Ureter (tissue), 1 donor: ENCODE measurements at places on chromosomes 2 and 18. TPM values are rescaled to one million over a fixed set of nuclear protein-coding genes. Genes with fewer than 3 reads are reported as not detected.

GRCh38 chr2:40450066-40450795 lies 1.7 kb downstream of the SLC8A1 start:
- DNase-seq = no peak

- no peak for DNase-seq
These were observed 121.8 kb downstream of the SLC4A10 start for GRCh38 chr2:161745866-161746614.

- no peak for DNase-seq
These were observed 344.1 kb upstream of the CHAC2 start for GRCh38 chr2:53423465-53423864.

GRCh38 chr2:158686210-158686691 lies 108.9 kb upstream of the DAPL1 start:
- DNase-seq = no peak

NMUR1 gene
- total RNA-seq = 2.0 TPM

DNA sequence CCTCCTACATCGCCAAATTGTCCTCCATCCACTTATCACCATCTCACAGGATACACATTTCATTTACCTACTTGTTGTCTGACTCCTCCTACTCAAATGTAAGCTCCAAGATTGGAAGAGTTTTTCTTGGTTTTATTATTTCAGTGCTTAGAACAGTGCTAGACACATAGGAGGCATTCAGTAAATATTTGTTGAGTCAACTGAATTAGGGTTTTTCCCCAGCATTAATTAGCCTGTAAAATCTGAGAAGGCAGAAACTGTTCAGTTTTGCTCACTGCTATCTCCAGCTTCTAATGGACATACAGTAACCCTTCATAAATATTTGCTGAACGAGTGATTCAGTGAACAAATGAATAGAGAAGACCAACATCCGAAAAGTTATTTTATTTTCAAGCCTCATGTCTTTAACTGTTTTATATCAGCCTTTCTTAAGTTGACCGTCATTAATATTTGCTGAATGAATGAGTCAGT lies 800 bp downstream of the TTC21B start:
- no peak for DNase-seq

DNA sequence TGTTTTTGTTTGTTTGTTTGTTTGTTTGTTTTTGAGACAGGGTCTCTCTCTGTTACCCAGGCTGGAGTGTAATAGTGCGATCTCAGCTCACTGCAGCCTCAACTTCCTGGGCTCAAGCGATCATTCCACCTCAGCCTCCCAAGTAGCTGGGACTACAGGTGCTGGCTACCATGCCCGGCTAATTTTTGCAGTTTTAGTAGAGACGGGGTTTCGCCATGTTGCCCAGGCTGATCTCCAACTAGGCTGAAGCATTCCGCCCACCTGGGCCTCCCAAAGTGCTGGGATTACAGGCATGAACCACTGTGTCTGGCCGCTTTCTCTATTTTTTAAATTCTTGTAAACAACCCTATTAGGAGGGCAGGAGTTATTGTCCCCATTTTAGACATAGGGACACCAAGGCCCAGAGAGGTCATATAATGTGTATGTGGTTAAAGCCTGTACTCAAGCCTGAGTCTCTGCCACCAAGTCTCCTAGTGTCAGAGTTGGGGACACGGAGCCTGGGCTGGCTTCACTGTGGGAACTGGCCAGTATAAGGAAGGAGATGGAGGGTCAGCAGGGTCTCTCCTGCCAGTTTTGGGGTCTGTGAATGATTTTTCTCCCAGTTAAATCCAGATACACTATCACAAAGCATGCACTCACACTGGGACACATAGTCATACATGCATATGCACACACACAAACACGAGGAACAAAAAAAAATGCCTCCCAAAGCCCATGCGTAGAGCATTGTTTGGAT lies 27.5 kb upstream of the MCFD2 start:
- DNase-seq = no peak

UGT1A10 gene
- 3.0 TPM for total RNA-seq

DNA sequence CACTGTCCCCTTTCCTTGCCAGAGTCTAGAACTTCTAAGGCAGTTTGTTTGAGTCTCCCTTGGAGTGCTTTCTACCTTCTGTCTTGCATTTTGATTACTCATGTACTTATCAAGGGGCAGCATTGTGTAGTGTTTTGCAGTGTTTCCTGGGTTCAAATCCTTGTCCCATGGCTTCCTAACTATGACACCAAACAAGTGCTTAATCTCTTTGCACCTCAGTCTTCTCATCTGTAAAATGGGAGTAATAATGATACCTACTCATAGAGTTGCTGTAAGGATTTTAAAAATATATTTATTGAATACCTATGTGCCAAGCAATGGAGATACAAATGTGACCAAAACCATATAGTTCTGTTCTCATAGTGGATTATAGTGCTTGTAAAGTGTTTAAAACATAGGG lies 105.5 kb upstream of the PKDCC start:
- no peak for DNase-seq

DNA sequence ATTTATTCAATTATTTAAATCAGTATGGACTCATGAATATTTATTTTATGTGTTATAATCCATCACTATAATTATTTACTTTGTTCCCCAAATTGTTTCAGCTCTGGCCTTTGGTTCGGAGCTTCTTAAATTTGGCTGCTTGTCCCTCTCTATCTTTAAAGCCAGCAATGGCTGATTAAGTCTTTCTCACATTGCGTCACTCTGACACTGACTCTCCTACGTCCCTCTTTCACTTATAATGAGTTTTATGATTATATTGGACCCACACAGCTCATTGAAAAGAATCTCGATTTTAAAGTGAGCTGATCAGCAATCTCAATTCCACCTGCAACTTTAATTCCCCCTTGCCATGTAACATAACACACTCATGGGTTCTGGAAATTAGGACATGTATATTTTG lies 185.2 kb upstream of the SLC39A10 start:
- no peak for DNase-seq

DNA sequence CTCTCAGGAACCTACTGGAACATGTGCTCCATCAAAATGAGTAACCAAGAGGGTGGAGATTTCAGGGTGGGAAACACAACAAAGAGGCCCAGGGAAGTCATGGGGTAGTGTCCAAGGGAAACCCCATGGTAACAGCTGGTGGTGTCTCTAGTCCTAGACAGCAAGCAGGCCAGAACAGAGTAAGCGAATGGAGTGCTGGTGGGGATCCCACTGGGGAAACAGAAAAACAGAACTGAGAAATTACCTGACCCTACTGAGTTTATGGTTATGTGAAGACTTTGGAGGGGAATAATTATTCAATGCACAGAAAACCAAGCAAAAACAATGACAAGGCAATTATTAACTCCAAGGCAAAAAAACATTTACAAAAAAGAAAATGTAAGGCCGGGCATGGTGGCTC lies 16.9 kb downstream of the ERCC3 start:
- DNase-seq = no peak

RAMP1 gene
- 49.0 TPM for total RNA-seq

DNA sequence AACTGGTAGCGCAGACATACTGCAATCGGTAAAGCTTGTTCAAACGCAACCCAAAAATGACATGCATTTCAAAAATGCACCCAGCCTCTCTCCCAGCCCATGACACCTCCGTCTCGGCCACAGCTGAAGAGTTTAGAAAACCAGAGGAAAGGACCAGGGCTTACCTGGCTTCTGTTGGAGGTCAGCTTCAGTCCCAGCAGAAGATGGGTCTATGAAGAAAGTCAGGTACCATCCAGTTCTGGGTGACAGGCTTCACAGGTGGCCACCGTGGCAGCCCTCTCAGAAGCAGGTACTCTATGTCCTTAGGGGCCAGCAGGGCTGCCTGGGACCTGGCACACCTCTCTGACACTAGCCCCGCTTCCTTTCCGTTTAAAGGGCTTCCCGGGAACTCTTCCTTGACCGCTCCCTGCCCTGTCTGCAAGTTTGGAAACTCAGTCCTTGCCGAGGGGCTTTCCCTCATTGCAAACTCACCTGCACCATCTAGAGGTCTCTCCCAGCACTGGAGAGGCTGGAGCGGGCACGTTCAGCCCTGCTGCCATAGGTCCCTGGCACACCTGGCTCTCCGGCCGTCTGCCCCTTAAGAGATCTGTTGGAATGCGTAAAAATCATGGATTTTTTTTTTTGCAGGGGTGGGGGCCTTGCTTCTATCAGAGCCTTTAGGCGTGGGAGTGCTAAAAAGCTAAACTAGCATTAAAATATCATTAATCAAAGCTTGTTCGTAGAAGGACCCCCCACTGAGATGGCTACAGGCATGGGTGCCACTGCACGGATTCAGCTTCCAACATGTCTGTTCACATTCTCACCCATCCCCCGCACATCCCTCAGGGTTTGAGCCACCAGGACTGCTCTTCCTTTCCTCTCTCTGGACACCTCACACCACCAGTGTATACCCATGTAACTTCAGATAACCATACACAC lies at the start of gene EDAR:
EDAR (minus strand) TSS at position 425 of the 918 bp plus-strand sequence. CDS start 58,206 bp downstream, outside the sequence.
- peak; percentile 67 for DNase-seq

DNA sequence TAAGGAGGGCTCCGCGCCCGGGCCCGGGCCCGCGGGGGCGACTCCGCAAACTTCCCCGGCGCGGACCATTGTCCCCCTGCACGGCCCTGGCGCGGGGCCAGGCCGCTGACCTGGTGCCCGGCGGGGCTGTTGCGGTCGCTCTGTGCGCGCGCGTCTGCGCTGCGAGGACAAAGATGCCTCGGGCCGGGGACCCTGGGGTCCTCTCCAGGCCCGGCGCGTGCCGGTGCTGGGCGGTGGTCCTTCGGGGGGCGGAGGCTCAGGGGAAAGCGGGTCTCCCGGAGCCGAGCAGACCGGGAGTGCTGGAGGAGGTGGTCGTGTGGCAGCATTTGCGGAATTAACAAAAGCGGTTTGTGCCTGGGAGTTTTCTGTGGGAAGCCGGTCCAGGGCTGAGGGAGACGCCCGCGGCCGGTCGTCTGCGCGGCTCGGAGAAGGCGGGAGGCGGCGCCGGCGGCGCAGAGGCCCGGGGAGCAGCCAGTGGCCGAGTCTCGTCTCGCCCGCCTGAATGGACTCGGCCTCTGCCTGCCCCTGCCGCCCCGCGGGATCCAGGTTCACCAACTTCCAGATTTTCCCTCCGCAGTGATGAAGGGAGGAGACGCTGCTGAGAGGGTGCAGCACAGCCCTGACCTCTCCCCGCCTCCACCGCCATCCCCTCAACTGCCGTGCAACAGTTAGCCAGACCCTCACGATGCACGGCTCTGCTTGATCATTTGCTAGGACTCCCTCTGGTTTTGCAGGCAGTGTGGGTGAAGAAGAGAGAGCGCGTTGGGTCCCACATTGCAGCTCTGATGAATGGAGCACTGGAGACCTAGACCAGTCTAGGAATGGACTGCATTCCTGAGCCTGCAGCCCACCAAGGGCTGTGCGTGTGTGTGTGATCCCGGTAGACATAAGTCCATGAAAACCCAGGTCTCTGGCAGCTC lies 705 bp downstream of the EFR3B start:
- DNase-seq = peak; percentile 46

GRCh38 chr2:216633616-216634369 lies 573 bp downstream of the IGFBP2 start:
- no peak for DNase-seq

ABCG5 gene
- total RNA-seq = not detected

GRCh38 chr18:47996091-47996541 lies 65.7 kb upstream of the SMAD2 start:
- no peak for DNase-seq

- DNase-seq = no peak
These were observed 8.3 kb upstream of the YWHAQ start for GRCh38 chr2:9639000-9639602.

GRCh38 chr2:68987021-68987503 lies 12.6 kb downstream of the GKN1 start:
- DNase-seq = no peak

DNA sequence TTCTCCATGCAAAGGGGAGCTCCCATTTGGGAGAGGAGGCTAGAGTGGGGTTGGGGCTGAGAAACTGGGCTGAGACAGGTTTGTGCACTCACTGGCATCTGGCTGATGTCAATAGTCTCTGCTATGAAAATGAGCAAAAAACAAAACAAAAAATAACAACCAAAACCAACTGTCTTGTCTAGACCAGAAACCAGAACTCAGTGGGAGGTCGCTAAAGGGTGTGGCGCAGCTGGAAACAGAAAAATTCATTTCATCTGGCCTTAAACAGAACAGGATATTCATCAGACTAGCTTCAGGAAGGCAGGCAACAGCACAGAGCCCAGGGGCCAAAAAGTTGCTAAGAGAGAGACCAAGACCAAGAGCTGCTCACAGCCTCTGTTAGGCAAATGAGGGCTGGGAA lies 126.1 kb downstream of the THNSL2 start:
- DNase-seq = no peak

GRCh38 chr2:177261116-177262060 lies 3.1 kb downstream of the NFE2L2 start:
- no peak for DNase-seq

- no peak for DNase-seq
These were observed 979.5 kb upstream of the CELF4 start for GRCh38 chr18:38545071-38545470.

DNA sequence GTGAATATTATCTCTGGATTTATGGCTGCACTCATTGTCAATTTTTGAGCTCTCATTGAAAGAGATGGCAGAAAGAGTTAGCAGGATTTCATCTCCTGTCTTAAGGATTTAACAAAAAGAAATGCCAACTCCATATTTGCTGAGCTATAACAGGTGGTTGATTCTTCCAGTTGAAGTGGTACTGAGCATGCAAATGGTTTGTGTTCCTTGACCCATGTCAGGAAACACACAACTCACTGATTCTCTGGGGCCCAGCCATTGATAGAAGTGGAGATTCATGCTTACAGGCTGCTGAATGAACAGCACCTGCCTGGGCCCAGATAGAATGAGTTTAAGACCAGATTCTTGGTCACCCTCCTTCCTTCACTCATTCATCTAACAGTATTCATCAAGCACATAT lies 128.8 kb downstream of the CERS6 start:
- DNase-seq = no peak

GRCh38 chr18:48902023-48902855 lies 48.5 kb downstream of the SMAD7 start:
- DNase-seq = peak; percentile 95

DNA sequence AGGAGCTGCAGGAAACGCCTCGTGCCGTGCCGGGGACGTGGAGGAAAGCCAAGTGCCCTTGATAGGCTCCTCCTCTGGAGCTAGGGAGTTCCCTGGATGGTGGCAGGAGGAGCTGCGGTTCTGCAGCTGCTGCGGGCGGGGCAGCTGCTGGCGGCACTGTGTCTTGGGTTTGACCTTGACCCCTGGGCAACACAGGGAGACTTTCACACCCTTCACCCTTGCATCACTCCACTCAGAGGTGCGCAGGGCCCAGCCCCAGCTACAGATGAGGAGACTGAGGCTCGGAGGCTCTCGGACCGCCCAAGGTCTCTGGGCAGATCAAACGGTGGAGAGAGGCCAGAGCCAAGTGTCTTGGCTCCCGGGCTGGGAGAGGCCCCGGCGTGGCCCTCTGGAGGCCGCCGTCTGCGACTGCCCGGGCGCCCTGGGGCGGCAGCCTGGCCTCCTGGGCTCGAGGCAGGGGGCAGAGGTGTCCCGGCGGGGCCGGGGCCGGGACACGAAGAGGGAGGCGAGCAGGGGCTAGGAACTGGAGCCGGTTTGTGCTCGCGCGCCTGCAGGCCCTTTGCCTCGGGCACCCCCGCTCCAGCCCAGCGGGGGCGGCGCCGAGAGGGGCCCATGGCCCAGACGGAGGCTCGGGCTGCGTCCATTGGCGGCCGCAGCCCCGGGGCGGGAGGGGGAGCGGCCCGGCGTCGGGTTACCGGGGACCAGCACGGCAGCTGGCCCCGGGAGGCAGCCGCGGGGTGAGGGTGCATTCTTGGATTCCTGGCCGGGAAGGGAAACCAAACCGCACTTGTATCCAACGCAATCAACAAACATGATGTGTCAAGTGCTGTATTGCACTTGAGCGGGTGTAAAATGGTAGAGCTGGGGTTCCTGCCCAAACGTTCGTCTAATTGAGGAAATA lies 129.6 kb upstream of the SLC1A4 start:
- peak; percentile 92 for DNase-seq
